H1 (cell line): ENCODE measurements at places on chromosomes 6 and 20. TPM values are rescaled to one million over a fixed set of nuclear protein-coding genes. Genes with fewer than 3 reads are reported as not detected.

DNA sequence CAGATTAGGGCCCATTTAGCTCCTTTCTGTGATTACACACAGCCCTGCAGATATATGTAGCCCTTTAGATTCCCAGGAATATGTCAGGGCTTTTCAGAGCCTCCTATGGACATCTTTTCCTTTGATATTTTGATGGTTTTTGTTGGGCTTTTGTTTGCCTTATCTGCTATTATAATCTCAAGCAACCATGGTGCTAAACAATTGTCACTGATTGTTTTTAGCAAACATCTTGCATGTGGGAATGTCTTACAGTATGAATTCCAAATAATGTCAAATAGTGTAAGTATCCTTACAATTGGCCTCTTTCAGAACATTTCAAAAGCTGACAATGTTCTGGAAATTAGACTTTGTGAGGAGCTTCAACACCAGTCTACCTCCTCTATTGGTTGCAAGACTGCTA is 333.6 kb upstream of the OPRM1 start:
- H3K4me3 ChIP-seq: no peak overlapping the region
- no peaks in the 10 kb centered on the region for H3K36me3 ChIP-seq
- no peak overlapping the region for H3K27ac ChIP-seq

- no peaks in the 10 kb centered on the region for H3K27me3 ChIP-seq
- no peak overlapping the region for H3K4me3 ChIP-seq
- H3K36me3 ChIP-seq: no peaks in the 10 kb centered on the region
- no peak overlapping the region for H3K27ac ChIP-seq
Observed at GRCh38 chr6:41591859-41592502, 45.8 kb downstream of the FOXP4 start.

GRCh38 chr6:157097255-157097955 is 225.9 kb downstream of the TMEM242 start:
- no peak for DNase-seq
- no peak overlapping the region for H3K4me3 ChIP-seq
- H3K4me1 ChIP-seq: no peaks in the 10 kb centered on the region
- no peaks in the 10 kb centered on the region for H3K27me3 ChIP-seq

DNA sequence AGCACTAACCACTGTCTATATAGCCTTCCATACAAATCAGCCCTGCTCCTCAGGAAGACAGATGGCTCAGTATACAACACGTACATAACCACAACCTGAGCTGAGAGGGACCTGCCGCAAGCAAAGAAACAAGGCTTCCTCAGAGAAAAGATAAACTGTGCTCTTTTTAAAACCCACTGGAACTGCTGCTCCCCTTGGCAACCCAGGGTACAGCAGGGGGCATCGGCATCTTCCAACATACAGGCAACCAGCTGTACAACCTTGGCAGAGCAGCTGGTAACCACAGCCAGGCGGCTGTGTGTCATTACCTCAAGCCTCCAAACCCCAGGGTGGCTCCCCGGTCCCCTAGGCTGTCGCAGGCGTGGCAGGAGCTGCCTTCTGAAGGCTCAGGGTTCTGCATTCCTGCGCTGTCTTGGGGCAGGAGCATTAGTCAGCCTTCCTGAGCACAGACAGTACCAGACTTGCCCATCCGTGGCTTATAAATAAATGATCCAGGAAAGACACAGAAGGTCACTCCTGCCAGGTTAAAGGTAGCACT is 249.5 kb downstream of the ADGRG6 start:
- no peak overlapping the region for H3K27ac ChIP-seq
- no peaks in the 10 kb centered on the region for H3K27me3 ChIP-seq
- H3K4me3 ChIP-seq: no peak overlapping the region
- no peaks in the 10 kb centered on the region for H3K36me3 ChIP-seq

DNA sequence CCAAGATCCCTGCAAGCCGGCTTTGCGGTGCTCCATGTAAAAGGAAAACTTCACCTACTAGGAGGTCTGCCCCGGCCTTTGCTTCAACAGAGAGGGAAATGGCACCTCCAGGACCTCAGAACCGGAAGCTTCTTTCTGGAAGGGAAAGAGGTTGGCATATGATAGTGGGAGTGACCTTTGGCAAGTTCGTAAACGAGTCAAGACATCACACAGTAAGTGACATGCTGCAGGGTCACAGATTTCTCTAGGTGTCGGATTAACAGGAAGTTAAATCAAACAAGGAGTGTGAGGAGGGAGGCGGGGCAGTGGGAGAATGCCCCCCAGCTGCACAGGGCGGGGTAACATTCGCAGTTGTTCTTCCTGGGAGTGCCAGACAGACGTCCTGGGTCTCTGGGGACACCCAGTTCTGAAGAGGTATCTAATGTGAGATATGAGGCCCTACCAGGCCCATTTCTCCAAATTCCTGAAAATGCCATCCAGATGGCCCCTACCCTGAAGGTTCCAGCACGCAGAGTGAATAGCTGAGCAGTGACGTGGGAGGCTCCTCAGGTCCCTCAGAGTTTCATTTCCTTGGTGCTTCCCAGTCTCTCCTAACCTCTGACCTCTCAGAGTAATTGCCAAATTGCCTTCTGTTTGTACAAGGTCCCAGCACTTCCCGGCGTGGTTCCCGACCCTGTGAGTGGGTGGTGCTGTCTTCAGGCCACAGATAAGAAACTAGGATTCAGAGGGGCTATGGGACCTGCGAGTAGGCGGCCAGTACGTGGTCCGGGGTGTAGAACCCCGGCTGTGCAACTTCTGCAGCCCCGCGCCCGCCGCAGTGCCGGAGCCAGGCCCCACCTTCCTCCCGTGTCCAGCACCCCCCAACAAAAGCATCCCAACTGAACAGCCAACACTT is 1.9 kb downstream of the RRBP1 start:
- peak overlapping the region; percentile 14; the same call in 1 of the 2 replicates for H3K27ac ChIP-seq
- H3K4me3 ChIP-seq: peak overlapping the region; percentile 87

GRCh38 chr6:151285122-151285521 is 45.4 kb downstream of the AKAP12 start:
- no peak overlapping the region for H3K4me3 ChIP-seq
- no peaks in the 10 kb centered on the region for H3K36me3 ChIP-seq
- H3K4me1 ChIP-seq: no peaks in the 10 kb centered on the region
- H3K27ac ChIP-seq: no peak overlapping the region
- no peaks in the 10 kb centered on the region for H3K27me3 ChIP-seq
- DNase-seq: no peak

DNA sequence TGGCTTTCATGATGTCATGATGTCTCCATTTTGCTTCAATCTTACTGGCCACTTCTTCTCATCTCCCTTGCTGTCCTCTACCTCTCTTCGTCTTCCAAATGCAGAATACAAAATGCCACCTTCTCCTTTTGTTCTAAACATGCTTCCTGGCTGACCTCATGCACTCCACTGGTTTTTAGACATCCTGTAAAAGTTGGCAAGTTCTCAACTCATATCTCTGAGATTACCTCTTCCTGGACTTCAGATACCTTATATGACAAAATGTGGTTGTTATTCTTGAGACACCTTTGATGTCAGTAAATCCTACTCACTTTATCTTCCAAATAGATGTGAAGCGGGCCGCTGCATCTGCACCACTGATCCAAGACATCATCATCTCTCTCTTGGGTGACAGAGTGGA is 212.7 kb upstream of the FOXA2 start:
- H3K36me3 ChIP-seq: no peaks in the 10 kb centered on the region
- peaks cover 10% of the 10 kb centered on the region for H3K4me1 ChIP-seq
- no peaks in the 10 kb centered on the region for H3K27me3 ChIP-seq
- no peak overlapping the region for H3K4me3 ChIP-seq

DNA sequence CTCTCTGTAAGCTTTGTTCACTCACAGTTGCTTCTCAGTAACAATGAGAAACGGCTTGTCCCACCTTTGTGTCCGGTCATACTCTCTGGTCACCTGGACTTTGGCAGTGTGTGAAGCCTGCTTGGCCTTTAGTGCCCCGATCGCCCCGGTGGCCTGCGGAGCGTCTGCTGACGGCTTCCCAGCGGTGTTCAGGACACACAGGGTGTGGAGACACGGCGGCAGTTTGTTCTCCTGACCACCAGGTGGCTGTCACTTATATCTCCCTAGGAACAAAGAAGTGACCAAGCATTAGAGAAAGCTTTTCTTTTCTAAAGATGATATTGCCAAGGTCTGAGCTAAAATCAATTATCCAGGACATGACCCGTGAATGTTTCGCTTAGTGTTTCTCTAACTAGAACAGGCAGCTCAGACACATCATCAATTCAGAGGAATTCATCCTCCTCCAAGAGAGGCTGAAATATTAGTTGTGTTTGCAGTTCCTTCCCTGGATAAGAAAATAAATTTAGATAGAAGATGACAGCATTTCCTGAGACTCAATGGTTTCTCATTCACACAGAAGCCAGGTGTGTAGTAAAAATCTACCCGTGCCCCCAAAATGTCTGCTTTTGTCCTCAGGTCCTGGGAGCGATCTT is 167.4 kb upstream of the THBS2 start:
- DNase-seq: no peak
- no peaks in the 10 kb centered on the region for H3K4me1 ChIP-seq
- H3K27ac ChIP-seq: no peak overlapping the region
- no peak overlapping the region for H3K4me3 ChIP-seq
- H3K27me3 ChIP-seq: no peaks in the 10 kb centered on the region
- H3K36me3 ChIP-seq: no peaks in the 10 kb centered on the region

DNA sequence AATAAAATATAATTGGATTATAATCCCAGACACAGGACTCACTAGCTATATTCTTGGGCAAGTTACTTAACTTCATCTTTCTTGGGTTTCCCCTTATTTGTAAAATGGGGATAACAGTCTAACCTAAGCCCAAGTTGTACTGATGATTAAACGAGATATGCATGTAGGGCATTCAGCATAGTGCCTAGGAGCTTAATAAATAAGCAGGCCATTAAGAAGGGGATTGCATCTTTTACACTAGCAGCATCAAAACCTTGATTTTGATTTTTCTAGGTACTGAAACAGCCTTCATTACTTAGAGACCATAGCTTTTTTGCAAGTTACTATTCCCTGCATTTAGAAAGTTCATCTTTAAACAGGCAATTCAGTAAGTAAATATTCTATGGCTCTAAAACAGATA is 2.2 kb upstream of the QKI start:
- no peaks in the 10 kb centered on the region for H3K36me3 ChIP-seq
- H3K27me3 ChIP-seq: no peaks in the 10 kb centered on the region
- H3K4me3 ChIP-seq: peak overlapping the region; percentile 77

GRCh38 chr6:134357022-134357487 is 39.1 kb upstream of the SGK1 start:
- H3K4me3 ChIP-seq: no peak overlapping the region
- no peak for DNase-seq
- H3K36me3 ChIP-seq: no peaks in the 10 kb centered on the region; the same call in 1 of the 2 replicates
- H3K27ac ChIP-seq: no peak overlapping the region
- no peaks in the 10 kb centered on the region for H3K27me3 ChIP-seq

GRCh38 chr6:135555550-135555949 is 58.0 kb upstream of the AHI1 start:
- no peaks in the 10 kb centered on the region for H3K27me3 ChIP-seq
- DNase-seq: no peak
- no peaks in the 10 kb centered on the region for H3K36me3 ChIP-seq
- no peak overlapping the region for H3K4me3 ChIP-seq
- no peak overlapping the region for H3K27ac ChIP-seq
- no peaks in the 10 kb centered on the region for H3K4me1 ChIP-seq

- no peak overlapping the region for H3K27ac ChIP-seq
- DNase-seq: no peak
Observed at GRCh38 chr6:44038543-44039065, 88.6 kb downstream of the MRPL14 start.

- no peaks in the 10 kb centered on the region for H3K4me1 ChIP-seq
- no peak overlapping the region for H3K27ac ChIP-seq
- DNase-seq: no peak
Observed at GRCh38 chr6:145044641-145045246, 690.6 kb downstream of the EPM2A start.

DNA sequence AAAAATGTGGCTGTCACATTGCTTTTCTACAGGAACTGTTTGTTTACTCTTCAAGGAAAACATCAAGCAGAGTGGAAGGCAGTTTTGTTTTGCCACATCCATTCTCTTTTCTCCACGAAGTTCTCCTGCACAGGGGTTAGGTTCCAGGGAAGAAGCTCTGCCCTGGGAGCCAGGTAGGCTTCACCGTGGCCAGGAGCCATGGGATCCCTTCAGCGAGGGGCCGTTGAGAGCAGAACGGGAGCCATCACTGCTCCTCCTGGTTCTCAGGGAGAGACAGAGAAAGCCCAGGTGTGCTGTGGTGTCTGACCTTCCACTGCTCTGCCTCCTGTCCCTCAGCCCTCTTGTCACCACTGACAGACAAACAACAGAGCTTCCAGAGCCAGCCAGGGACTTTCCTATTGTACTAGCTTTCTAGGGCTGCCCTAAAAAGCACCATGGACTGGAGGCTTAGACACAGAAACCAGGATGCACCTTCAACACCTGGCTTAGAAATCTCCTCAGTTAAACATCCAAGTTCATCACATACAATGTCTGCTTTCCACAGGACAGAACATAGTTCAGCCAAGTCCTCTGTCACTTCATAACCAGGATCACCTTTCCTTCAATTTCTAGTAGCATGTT is 75.6 kb upstream of the SLC22A23 start:
- H3K4me1 ChIP-seq: no peaks in the 10 kb centered on the region
- no peaks in the 10 kb centered on the region for H3K36me3 ChIP-seq
- DNase-seq: no peak
- H3K27me3 ChIP-seq: peaks cover 2% of the 10 kb centered on the region; the same call in 1 of the 2 replicates

- H3K27ac ChIP-seq: no peak overlapping the region
- no peaks in the 10 kb centered on the region for H3K36me3 ChIP-seq
- H3K4me3 ChIP-seq: no peak overlapping the region
- H3K27me3 ChIP-seq: no peaks in the 10 kb centered on the region
- no peak for DNase-seq
Observed at GRCh38 chr6:105536961-105537360, 134.1 kb upstream of the PREP start.

- no peaks in the 10 kb centered on the region for H3K4me1 ChIP-seq
- no peak for DNase-seq
- no peak overlapping the region for H3K27ac ChIP-seq
Observed at GRCh38 chr6:92879526-92879925, 539.8 kb downstream of the EPHA7 start.

GRCh38 chr20:16806886-16807285 is 58.7 kb downstream of the OTOR start:
- H3K4me1 ChIP-seq: no peaks in the 10 kb centered on the region
- no peak for DNase-seq
- H3K4me3 ChIP-seq: no peak overlapping the region
- H3K27me3 ChIP-seq: no peaks in the 10 kb centered on the region

- no peaks in the 10 kb centered on the region for H3K27me3 ChIP-seq
- no peaks in the 10 kb centered on the region for H3K4me1 ChIP-seq
- no peaks in the 10 kb centered on the region for H3K36me3 ChIP-seq
Observed at GRCh38 chr6:80771941-80772340, 665.5 kb downstream of the BCKDHB start.

Gene RAET1L
- not detected in 2 replicates for total RNA-seq

Gene PDE10A
- 2.4 and 2.6 TPM in 2 replicates for total RNA-seq

Gene MBOAT1
- 19.5 and 19.6 TPM in 2 replicates for total RNA-seq

Gene TTK
- 62.2 and 63.2 TPM in 2 replicates for total RNA-seq

Gene ZNF391
- 12.4 and 13.0 TPM in 2 replicates for total RNA-seq

Gene OPRM1
- total RNA-seq: not detected in 2 replicates

Gene RIMS4
- 44.2 and 49.8 TPM in 2 replicates for total RNA-seq

Gene ETV7
- total RNA-seq: 0.21 and 0.54 TPM in 2 replicates

Gene TMEM151B
- 15.5 and 15.7 TPM in 2 replicates for total RNA-seq
